ENCODE measurements at places on chromosomes 6 and 20.

GRCh38 chr20:63433351-63433750 is 39.1 kb downstream of the KCNQ2 start:
- DNase-seq, result no peak

DNA sequence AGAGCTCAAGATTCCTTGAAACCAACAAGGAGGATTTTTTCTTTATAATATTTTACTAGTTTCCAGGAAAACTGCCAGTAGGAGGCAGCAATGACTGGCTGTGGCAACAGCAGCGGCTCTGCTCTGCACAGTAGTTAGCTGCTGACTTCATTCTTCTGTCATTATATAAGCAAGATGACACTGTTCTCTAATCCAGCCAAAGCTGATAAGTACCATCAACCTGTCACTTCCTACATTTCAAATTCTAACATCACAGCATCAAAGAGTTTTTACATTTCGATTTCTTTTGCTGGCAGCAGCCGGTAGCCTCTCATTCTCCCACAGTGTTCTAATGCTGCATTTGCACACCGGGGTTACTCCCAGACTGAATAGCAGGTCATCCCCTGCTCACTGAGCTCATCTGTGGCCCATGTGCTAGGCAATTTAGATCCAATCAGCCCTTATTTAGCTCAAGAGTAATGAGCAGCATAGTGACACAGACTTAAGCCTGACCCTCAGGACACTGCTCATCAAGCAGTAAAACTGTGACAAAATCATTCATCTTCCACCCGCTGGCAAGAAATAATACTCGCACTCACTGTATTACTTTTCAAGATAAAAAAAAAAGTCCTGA is 67.8 kb downstream of the MMS22L start:
- DNase-seq, result no peak

- DNase-seq, result no peak
Observed at GRCh38 chr20:58702859-58703648, 10.5 kb downstream of the NPEPL1 start.

DNA sequence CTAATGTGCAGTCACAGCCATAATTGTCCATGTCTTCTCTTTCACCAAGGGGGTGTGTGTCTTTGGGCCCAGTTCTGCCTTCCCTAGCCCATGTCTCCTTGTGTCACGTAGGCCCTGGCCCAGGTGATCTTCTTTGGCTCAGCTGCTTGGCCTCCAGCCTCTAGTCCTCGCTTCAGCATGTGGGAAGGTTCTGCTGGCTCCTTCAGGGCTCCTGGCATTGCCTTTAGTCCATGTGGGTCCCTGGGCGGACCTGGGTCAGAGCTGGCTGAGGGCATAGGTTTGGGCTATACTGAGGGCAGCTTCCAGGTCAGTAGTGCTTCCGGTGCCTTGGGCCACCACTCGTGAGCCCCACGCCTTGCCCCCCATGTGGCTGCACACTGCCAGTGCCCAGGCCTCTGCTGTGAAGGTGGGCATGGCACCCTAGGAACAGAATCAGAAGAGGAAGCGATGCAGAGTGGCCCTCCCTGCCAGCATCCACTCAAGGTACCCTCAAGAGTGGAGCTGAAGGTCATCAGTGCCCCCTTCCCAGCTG is 12.8 kb downstream of the AARS2 start:
- no peak for DNase-seq

- no peak for DNase-seq
Observed at GRCh38 chr20:57909763-57910331, 200.0 kb upstream of the PMEPA1 start.

DNA sequence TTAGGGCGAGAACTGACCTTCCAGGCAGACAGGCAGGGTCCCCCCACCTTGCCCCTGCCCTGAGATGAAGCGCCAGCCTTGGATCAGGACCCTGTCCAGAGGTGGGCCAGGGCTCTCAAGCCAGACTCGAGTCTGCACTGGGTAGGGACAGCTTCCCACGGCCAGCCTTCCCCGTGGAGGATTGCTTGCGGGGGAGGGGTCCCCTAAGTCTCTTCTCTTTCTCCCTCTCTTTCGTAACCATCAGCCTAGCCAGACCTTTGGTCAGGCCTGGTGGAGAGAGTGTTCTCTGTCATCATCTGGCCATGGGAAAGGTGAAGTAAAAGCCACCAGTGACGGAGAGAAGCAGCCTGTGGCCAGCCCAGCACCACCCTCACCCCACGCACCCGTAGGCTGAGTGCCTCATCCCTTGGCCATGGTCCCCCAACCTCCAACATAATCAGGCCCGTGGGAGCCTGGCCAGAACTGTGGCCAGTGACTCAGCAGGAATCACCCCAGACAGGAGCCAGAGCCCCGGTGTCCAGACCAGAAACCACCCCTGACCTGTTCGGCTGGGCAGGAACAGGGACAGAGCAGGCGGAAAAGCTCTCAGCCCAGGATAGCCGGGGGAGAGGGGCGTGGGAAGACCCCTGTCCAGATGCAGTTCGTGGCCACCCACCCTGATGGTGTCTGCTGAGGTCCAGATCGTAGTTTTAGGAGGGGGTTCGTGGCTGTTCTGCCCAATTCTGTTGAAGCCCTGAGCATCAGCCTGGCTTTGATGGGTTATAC is 47.1 kb downstream of the SNAI1 start:
- peak; percentile 51 for DNase-seq

- DNase-seq, result no peak
Observed at GRCh38 chr6:128029826-128030225, 129.0 kb upstream of the THEMIS start.

DNA sequence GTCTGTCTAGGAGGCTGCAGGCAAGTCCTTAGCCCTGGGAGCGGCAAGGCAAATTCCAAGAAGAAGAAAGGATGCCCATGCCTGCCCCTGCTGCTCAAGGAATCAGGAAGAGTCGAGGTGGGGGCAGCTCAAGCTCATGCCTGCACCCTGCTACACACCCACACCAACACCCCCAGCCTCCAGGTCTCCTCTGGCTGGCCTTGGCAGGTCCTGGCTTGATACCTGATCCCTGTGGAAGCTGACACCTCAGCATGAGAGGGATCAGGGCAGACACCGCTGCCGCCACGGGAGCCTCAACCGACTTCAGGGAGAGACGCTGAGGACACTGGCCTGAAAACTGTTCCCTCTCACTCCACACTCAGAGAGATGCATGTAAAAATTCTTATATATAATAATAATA is 35.5 kb upstream of the MAFB start:
- DNase-seq, result no peak

DNA sequence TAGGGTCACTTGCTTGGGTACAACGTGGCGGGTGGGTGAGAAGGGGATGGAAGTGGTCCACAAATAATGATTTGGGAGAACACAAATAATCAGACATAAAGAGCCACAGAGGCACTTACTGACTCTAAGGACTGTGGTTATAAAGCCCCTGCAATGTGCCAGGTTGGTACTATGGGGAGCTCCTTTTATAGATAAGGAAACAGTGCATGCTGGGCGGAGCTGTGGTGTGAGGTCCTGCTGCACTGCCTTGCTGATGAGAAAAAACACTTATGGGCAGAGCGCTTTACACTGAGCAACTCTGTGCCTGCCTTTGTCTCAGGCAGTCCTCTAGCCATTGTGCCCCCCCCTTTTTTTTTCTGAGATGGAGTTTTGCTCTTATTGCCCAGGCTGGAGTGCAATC is 29.1 kb upstream of the SCRT2 start:
- DNase-seq, result no peak

DNA sequence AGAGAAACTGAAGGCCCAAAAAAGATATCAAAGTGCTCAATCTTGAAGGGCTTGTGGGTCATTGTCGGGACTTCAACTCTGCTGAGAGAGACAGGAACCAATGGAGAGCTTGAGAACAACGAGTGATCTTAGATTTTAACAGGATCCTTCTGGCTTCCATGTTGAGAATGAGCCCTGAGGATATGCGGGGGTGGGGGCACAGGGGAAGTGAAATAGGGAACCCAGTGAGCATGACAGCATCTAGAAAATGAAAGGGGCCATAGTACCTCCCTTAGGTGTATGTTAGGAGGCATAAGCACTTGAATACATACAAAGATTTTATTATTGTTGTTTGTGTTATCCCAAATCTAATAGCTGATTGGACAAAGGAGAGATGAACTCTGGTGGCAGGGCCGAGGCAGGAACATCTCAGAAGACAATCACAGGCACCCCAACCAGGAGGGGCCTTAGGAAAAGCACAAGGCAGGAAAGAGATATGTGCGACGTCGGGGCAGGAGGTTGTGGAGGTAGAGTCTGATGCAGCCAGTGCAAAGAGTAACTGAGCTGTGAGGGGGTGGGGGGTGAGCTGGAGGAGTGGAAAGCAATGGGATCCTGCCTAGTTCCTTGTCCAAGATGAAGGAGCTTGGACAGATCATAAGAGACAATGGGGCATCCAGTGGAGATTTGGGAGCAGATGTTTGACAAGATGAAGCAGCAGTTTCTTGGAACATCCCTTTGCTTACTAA is 10.4 kb downstream of the TGM6 start:
- no peak for DNase-seq

GRCh38 chr20:54643761-54644160 is 168.4 kb downstream of the DOK5 start:
- DNase-seq, result peak; percentile 68

DNA sequence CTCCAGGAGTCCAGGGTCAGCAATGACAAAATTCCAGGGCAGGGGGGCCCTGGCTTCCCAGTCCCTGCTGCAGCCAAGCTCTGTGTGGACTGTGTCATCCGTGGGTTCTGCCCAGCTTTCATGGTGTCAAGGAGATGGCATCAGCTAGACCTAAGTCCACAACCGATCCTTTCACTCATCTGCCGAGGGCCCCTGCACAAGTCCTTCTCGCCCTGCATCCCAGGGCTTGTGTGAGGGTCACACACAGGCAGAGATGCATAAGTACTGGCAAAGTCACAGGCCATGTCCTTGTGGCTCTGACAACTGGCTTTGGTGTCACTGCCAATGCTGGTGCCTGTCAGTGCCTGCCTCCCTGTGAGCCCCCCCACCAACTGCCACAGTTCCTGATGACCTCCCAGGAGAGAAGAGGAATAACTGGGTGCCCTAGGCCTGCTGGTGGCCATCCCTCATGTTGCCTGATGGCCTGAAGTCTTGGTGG is 181.4 kb upstream of the CST7 start:
- no peak for DNase-seq

DNA sequence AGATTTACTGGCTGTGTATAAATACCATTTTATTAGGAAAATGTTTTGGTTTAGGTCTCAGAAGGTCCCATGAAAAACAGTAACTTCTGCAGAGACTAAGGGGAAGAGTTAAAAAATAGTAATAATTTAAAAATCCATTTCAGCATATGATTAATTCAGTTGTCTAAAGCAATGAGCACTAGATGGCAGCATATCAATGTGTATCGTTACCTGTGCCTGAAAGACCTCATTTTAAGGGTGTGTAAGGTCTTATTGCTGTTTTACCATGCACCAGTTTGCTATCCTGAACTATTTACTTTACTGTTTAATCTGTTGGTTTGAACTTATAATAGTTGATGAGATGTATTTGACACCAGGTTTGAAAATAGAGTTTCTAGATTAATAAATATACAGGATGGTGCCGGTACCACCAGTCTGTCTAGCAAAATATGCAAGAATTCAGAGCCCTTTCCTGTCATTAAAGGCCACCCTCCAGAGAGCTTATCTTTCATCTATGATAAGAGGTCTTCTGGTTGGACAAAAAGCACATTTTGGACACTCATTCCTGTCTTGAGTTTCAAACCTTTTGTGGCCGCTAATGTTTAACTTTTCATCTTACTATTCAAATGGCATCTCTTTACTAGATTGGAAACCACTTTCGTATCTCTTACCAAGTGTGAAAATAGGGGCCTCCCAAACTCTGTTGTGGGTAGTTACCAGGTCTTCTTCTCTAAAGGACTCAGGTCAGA is 8.9 kb upstream of the AHI1 start:
- DNase-seq, result no peak

GRCh38 chr6:4103929-4104328 is 25.0 kb upstream of the FAM217A start:
- no peak for DNase-seq

DNA sequence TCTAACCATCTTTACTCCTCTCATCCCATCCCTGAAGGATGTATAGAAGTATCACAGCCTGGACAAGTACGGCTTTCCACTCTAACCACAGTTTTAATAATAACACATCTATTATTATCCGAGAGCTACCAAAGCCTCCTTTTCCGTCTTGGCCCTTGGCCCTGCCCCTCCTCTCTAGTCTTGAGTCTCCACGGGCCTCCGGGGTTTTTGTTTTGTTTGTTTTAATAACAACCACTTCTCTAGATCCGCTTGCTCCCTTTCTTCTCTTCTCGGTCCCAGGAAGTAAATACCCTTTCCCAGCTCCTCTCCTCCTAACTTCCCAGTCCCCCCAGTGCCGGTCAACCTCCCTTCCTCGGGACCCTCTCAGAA is 661 bp downstream of the LCA5 start:
- no peak for DNase-seq

DNA sequence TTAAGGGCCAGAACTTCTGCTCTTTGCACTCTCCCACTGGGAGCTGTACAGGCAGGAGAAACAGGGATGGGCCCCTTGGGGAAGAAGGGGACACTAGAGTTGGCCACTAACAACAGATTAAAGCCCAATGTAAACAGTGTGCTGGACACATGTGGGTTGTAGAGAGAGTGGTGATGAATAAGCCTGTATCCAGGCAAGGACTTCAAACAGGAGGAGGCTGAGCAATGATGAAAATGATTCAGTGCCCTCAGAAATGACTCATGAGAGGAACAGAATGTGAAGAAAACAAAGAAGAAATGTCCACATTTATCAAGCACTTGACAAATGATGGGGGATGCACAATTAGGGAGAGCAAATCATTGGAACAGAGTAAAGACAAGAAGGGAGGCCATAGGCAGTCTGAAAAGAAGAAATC is 242.3 kb downstream of the TBX18 start:
- peak; percentile 36 for DNase-seq
